ENCODE measurements at places on chromosomes 7 and 10. TPM values are rescaled to one million over a fixed set of nuclear protein-coding genes. Genes with fewer than 3 reads are reported as not detected.

GRCh38 chr7:38743899-38744298 is 112.7 kb upstream of the AMPH start:
- no peak for DNase-seq

DNA sequence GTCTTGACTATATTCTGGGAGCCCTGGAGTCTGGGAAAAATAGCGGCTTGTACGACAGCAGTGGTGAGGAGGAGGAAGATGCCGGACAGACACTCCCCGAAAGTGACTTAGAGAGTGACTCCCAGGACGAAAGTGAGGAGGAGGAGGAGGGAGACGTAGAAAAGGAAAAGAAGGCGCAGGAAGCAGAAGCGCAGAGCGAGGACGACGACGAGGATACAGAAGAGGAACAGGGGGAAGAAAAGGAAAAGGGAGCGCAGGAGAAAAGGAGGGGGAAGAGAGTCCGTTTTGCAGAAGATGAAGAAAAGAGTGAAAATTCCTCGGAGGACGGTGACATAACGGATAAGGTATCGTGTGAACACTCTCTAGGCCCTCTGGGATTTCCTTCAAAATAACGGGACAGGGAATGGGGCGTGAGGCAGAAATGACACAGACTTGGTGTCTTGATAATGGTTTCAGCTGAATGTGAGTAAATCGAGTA is 908 bp downstream of the NOM1 start:
- no peak for DNase-seq

HOXA13 gene
- polyA plus RNA-seq: 0.21 TPM

- no peak for DNase-seq
These were observed 119.1 kb upstream of the PHYHIPL start for GRCh38 chr10:59057345-59057744.

DNA sequence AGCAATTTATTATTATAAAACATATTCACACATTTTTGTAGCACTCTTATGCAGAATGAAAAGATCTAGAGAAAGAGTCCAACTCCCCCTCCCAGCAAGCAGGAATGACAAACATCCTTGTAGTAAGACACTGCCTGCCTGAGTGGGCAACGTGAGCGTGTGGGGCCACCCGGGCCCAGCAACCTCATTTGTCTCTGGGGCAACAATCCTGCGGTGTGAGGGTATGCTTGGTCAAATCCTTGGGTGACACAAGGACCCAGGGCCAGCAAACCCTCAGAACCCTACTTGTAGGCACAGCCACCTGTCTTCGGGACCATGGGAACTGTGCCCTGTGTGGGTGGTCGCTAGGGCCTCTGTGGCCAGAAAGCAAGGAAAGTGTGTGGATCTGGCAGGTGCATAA is 10.7 kb downstream of the RHEB start:
- DNase-seq: no peak

- DNase-seq: no peak
These were observed 47.8 kb downstream of the NRCAM start for GRCh38 chr7:108408296-108408991.

DNA sequence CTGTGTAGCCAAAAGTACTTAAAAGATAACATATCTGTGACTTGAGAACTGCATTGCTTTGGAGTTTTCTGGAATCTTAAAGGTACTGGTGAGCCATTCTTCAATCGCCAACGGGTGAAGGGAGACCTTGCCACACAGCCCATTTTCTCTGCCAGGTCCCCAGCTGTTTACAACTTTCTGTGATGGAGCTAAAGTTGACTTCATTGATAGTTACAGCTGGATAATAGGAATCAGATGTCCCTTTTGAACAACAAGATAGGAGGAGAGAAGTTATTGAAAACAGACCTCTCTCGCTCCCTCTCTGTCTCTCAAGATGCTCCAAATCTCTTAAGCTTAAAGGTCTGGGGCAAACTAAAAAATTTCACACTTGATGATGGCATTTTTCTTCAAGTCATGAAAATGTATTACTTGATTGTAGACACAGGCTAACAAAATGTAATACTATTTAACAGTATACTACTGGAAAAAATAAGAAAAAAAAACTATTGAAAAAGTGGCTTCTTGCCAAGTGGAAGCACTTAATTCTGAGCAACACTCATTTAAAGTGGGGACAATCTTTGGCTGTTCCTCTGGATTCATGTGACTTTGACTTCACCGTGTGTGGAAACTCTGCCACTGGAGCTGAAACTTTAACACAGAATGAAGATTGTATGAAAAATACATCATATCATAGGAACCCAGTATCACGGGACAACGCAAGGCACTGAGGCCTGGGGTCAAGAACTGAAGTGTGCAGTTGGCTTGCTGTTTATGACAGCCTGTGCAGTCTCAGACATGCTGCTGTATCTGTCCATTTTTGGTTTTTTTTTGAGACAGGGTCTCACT is 78.4 kb upstream of the AFAP1L2 start:
- DNase-seq: no peak

ZNF239 gene
- polyA plus RNA-seq: 13.5 TPM

DNA sequence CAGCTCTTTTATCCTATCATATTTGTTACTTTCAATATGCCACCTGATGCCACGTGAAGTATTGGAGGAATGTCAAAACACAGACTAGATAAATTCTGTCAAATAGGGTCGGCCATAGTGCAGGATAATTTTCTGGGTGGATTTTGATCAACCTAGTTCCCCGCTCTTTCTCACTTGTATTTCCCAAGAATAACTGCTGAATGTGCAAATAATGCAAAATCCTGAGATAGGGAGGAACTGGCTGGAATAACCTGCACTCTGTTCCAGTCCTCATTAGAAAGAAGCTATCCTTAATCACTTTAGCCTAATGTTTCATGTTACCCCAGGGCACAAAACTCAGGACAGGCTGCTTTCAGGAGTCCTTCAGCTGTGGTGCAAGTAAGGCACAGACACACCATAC is 33.9 kb downstream of the ZWINT start:
- DNase-seq: no peak

DNA sequence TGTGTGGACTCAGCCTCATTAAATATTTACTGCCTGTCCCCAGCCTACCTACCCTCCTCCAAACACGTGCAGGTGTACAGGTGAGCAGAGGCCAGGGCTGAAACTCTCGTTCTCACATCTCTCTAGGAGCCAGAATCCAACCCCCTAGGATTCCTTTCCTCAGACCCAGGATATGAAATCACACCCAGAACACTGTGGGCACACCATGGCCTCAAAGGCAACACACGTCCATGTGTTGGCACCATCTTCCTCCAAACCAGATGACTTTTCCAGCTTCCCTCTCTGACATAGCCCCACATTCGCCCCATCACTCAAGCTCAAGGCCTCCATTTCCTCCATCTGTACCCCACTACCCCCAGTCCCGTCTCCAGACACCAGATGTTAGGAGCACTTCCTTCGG is 51.8 kb upstream of the DUSP5 start:
- DNase-seq: no peak

GRCh38 chr7:117673839-117674238 is 194.0 kb downstream of the CFTR start:
- DNase-seq: no peak

PON1 gene
- 1.4 TPM for polyA plus RNA-seq

Measured in left renal cortex interstitium (tissue), 4 donors.